Activated CD4-positive, alpha-beta T cell treated with anti-CD3 and anti-CD28 coated beads for 24 hours (primary cell): ENCODE measurements at places on chromosomes 5 and 9.

DNA sequence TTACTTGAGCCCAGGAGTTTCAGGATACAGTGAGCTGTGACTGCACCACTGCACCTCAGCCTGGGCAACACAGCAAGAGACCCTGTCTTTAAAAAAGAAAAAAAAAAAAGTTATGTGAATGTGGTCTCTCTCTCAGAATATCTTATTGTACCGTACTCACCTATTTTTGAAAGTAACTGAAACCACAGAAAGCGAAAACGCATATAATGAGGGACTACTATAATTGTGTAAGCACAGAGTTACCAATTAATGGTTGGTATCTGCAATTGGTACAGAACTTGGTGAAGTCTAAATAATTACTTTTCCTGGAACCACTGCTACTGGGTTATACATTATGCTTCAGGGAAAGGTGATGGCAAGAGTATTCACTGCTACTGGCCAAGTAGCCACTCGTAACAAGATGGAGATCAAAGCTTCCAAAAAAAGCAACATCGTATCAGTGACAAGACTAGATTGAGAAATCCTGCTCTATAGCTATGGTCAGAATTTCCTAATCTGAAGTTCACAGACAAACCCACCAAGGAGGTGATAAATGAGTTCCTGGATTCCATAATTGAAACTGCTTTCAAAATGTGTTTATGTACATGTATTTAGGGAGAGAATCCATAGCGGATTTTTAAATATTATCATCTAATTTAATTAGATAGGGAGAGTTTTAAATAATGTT lies 82.7 kb downstream of the NR6A1 start:
- DNase-seq = no peak

GRCh38 chr5:140764177-140764973 lies 21.6 kb upstream of the PCDHA1 start:
- DNase-seq = no peak

DNA sequence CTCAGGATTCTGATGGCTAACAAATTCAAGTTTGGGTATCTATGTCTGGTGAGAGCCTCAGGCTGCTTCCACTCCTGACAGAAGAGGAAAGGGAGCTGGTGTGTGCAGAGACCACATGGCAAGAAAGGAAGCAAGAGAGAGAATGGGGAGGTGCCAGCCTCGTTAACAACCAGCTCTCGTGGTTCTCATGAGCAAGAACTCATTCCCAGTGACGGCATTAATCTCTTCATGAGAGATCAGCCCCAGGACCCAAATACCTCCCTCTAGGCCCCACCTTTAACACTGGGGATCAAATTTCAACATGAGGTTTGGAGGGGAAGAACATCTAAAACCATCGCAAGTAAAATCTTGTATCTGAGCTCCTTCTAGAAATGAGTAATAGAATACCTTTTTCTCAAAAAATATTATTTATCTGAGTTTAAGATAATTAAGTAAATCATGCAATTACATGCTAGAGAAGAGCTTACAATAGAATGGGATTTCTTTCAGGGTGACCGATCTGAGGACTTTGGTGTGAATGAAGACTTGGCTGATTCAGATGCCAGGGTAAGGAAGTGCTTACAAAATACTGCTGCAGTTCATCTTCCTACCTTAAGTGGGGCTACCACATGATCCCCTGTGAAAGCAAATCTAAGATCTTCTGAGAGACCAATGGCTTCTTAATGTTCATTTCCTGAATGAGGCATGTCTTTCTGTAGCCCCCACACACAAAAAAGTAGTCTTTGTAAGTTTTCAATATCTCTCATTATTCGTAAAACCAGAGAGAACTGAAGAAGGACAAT lies 11.5 kb downstream of the ANXA1 start:
- DNase-seq = no peak

GRCh38 chr5:139075066-139076050 lies 122.8 kb downstream of the SIL1 start:
- DNase-seq = no peak

DNA sequence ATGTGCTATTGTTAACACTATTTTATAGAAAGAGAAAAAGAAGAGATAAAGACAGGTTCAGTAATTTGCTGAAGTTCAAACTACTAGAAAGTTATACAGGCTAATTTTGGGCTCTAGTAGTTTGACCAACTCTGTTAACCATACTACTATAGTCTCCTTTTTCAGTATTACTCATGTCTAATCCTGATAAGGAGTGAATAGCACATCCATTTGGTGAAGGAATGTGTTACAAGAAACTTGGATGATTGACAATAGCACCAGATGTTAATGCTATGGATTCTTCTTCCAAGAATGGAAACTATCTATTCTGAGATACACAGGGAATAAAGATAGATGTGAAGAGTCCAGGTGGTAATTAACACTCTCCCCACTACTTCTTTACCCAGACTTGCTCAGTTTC lies 677.3 kb downstream of the PRELID2 start:
- DNase-seq = no peak

DNA sequence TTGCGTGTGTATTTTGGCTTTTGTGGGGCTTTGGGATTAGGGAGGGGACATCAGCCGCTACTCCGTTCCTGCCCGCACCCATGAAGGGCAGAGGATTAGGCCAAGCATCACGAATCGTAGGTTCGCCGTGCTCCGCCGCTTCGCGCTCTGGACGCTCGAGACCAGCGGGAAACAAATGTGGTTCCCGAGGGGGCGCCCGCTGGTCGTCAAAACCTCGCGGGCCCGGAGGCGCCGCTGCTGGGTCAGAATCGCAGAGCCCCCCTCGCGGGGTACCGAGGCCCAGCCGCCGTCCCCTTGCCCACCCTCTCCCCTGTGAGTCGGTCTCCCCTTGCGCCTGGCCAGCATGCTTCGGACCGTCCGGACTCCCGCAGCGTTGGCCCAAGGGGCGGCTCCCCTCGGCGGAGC lies 2.3 kb upstream of the PAX5 start:
- no peak for DNase-seq

DNA sequence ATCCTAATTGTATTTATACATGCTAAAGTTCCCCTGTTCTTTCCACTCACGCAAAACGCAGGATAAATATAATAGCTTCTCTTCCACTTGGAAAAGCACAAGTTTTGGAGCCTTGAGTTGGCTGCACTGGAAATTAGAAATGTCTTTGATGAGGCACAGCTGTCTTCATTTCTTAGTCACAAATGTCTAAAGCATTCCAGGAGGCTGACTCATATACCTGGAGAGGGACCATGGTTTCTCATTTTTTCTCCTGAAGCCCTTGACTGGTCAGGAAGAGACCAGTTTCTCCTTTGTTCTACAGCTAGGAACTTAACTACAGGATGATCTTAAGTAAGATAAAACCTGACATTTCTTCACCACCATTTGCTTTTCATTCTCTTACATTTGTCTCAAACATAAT lies 16.2 kb downstream of the MTX3 start:
- DNase-seq = no peak

- no peak for DNase-seq
Measured at GRCh38 chr5:170538096-170538465, 34.3 kb downstream of the KCNIP1 start.
